Stimulated activated CD8-positive, alpha-beta memory T cell treated with anti-CD3 and anti-CD28 coated beads, Interleukin-2, amount 100 ng/mL, for 1 hour (primary cell): ENCODE measurements at places on chromosomes 7 and 10.

GRCh38 chr7:105136221-105136620 is 122.2 kb downstream of the KMT2E start:
- no peak for DNase-seq

DNA sequence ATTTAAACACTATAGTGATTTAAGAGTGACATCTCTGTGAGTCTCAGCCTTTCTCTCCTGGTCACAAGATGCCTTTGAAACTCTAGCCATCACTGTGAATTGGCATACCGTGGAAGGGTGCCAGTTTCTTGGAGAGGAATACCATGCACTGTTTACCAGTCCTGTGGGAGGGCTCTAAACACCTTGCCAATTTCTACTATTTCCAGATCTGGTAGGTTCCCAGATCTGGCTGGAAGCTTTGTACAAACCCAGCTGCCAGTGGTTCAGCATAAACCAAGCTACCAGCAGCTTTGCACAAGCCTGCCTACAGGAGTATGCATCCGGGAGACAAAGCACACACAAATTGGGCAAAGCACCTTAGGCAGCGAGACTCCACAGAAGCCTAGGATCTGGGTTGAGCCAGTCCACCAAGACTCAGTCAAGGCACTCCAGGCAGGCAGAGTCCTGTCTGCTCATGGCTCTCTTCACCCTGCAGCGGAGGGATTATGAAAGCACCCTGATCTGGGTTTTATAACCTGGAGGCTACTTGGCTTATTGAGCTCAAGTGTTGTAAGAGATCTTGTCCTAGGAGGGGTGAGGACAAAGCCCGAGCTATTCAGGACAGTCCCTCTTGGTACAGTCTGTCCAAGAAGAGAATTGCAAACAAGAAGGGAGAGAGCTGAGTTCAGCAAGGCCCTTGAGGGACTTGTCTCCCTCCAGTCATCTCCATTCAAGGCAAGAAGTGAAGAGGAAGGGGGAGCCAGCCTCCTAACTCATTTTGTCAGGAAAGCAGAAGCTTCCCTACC is 23.6 kb downstream of the MCM10 start:
- DNase-seq, result no peak

GRCh38 chr7:136326045-136326609 is 349.0 kb upstream of the MTPN start:
- DNase-seq, result no peak

DNA sequence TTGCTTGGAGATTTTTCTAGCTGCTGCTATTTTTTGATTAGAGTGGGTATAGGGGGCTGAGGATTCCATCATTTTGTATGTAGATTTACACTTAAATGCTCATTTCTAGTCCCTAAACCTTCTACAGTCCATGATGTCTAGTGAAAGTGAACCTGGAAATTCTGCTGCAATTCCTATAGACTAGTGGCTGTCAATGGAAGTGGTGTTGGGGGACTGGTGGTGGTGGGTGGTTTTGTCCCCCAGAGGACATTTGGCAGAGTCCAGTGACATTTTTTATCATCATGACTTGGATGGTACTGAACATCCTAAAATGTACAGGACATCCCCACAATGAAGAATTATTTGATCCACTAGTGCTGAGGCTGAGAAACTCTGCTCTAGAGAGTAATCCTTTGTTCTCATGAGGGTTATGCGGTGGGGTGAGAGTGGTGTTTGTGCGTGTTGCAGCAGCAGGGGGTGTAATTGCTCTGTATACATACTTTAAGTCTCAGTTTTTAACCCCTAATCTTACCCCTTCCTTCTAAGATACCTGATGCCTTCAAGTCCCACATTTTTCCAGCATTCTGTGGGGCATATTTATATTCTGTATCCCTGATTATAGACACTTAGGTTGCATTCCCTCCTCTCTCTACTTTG is 35.0 kb downstream of the KIF11 start:
- no peak for DNase-seq

DNA sequence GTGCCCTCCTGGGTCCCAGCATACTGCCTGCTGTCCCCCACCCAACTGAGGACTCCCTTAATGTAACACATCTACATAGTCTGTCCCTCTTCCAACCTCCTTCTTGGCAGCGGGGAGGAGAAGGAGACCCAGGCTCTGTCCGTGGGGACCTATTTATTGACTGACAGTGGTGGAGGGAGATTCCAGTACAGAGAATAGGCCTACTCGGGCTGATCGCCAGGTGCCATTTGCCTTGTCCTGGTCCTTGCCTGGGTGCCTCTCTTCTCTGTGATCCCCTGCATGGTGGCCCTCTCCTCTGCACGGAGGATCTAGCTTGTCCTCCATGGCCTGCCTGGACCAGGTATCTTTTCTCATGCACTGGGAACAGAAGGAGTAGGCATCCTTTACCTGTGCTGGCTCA is 17.0 kb downstream of the GHRHR start:
- DNase-seq, result no peak

GRCh38 chr7:29607889-29608288 is 44.3 kb downstream of the PRR15 start:
- no peak for DNase-seq

- no peak for DNase-seq
These were observed 672.4 kb upstream of the GALNT17 start for GRCh38 chr7:70459546-70459945.

- DNase-seq, result no peak
These were observed 9.5 kb downstream of the PLXDC2 start for GRCh38 chr10:19825700-19826099.

GRCh38 chr7:137772748-137773147 is 74.0 kb downstream of the DGKI start:
- DNase-seq, result no peak

GRCh38 chr7:11212816-11213215 is 239.1 kb downstream of the PHF14 start:
- DNase-seq, result no peak

- no peak for DNase-seq
These were observed 145.3 kb downstream of the DYNC1I1 start for GRCh38 chr7:95917634-95918033.

DNA sequence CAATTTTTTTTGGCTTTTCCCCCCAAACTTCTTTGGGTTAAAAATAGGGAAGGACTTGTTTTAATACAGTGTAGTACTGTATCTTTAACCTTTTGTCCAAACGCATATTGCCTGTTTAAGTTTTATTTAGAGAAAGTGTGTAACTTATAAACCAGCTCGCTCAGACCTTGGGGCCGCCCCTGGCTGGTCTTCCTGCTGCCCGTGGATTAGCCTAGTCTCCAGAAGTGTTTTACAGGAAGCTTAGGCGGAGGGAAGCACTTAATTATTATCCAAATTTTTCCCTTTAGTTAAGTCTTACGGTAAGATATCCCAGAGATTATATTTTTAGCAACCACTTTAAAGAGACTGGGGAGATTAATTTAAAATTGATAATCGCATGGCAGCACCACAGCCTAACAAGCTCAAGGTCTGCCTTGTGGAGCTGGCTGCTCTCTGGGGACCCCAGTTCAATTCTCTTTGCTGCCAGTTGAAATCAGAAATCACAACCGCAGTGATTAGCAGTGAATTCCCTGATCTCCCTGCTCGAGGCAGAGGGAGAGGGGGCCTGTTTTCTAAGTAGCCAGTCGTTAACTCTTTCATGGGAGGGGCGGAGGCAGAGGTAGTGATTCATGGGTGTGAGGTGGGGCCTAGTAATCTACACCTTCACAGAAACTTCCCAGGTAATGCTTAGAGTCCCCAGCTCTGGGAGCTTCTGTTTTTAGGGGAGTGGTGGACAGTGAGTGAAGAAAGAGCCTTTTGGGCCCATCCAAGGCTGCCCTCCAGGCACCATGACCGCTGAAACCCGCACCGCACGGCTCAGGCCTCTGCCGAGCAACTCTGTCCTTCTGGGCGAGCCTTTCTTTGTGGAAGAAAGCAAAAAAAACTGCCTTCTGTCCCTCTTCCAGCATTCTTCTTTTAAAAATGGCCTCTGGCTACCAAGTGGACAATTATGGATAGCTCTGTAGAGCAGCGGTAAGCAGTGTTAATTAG is 548.7 kb upstream of the GALNT17 start:
- no peak for DNase-seq

- no peak for DNase-seq
These were observed 201.2 kb upstream of the SEMA3E start for GRCh38 chr7:83850125-83850524.

DNA sequence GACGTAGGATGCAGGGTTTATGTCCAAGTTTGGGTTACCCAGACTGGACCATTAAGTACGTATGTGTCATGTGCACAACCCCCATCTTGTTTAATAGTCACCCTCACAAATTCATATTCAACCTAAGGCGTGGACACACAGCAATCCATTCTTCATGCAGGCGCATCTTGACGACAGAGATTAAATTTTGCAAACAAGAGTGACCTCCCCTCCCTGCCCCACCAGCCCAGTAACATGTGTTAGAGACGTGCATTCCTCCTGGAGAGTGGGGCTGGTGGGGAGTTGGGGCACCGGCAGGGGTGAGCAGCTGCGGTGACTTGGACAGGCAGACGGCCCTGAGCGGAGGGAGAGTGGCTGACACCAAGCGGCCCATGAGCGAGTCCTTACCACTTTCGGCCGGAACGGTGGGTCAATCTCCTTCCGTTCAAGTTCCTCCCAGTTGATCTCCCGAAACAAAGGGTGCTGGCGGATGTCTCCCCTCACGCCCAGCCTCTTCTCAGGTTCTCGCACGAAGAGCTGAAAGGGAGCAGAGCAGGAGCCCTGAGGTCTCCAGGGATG is 149.6 kb downstream of the PRKCQ start:
- DNase-seq, result no peak

DNA sequence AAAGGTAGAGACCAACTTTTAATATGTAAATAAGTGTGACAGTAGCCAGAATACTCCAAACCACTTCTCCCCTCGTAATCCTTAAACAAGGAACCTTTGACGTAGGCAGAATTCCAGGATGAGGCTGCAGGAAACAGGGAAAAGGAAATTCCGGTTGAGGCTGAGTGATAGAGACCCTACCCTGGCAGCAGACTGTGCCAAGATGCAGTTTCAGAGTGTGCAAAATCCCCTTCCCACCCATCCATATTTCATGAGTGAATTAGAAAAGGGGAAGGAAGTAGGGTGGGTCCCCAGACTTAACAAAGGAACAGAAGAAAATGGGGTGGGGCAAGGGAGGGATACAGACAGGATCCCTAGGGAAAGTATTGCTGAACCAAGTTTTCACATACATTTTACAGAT is 143.0 kb downstream of the RAPGEF5 start:
- DNase-seq, result no peak

DNA sequence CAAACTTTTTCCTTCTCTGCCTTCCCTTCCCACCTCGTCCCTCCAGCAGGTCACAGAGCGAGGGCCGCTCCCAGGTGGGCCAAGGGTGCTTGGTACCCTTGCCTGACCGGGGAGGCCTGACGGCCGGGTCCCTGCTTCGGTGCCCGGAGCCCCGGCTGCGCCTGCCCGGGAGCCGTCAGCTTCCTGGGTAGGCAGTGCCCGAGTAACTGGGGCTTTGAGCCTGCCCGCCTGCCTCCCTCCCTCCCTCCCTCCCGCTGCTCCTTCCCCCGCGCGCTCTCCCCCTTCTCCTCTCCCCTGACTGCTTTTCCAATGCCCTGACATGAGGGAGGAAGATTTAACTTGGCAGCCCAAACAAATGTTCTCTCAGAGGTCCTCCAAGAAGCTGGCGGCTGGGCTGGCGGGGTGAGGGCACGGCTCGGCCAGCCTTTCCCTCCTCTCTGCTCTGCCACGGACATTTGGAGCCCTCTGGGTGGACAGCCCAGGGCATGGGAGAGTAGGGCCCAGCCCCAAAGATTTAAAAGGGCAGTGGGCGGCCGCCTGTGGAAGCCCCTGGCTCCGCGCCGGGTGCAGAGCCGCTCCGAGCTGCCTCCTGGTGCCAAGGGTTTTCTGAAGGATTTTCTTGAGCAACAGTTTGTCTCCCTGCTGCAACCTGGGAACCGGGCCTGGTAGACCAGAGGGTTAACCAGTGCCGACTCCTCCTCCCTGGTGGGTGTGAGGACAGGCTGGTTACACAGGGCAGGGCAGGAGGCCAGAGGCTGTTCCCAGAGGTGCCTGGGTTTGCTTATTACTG is 2.0 kb downstream of the ZMIZ1 start:
- no peak for DNase-seq

GRCh38 chr10:27779462-27780015 is 33.9 kb upstream of the MKX start:
- no peak for DNase-seq

DNA sequence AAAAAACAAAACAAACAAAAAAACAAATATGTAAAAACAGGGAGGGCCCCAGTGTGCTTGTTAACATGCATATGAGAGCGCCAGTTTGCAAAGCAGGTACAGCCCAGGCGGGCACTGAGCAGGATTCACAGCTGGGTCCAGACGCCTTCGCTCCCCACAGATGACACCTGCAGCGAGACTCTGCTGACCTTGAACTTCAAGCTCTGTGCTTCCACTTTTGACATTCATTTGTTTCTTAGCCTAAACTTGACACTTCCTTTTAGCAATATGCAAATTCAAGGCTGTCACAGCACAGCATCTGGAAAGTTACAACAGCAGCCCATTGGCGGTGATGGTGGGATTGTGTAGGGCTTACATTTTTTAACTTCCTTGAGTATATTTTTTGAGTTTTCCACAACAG is 88.8 kb upstream of the TNS3 start:
- DNase-seq, result no peak

GRCh38 chr10:13840036-13840435 is 253.3 kb downstream of the PRPF18 start:
- no peak for DNase-seq

GRCh38 chr7:135855846-135856245 is 107.2 kb upstream of the FAM180A start:
- DNase-seq, result no peak

DNA sequence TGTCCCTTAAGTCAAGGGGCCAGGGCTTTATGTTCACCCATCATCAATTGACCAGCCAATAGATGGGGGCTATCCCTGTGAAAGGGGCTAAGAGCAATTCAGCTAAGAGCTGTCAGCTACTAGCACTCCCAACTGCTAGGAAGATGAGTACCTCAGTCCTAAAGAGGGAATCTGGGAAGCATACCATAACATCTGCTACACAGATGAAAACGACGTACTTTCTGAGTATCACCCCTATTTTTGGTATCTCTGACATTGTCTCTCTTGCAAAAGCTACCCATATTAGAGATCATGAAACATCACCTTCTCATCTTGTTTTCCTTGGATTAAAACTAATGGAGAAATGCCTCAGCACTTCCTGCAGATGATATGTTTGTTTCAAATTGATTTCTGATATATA is 7.5 kb upstream of the SMNDC1 start:
- DNase-seq, result no peak

DNA sequence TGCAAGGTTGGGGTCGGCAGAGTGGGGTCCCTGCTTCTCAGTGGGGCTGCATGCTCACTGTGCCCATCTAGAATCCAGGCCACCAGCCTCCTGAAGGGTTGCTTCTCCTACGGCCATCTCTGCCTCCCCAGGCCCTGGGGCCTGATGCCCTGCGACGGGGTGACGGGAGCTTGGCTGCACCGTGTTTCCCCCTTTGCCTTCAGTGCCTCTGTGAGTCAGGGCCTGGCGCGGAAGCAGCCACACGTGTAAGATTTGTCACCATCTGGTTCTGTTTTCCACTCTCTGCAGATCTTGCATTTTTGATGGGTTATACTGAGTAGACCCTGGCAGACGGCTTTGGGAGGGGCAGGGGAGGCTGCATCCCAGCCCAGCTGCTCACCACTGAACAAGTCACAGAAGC is 7.2 kb downstream of the ADAMTS14 start:
- no peak for DNase-seq

- no peak for DNase-seq
These were observed 33.1 kb downstream of the PRR15 start for GRCh38 chr7:29596593-29597178.
